Vagina (tissue), 2 donors: ENCODE measurements at places on chromosomes 6 and 20.

GRCh38 chr6:14144678-14145113, 27.1 kb downstream of the CD83 start:
- DNase-seq: no peak

DNA sequence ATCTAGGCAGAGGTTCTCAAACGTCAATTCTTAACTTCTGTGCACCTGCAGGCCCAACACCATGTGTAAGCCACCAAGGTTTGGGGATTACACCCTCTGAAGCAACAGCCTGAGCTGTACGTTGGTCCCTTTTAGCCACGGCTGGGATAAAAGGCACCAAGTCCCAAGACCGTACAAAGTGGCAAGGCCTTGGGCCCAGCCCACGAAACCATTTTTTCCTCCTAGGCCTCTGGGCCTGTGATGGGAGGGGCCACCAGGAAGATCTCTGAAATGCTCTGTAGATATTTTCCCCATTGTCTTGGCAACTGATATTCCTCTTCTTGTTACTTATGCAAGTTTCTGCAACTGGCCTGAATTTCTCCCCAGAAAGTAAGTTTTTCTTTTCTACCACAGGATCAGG, 4.5 kb upstream of the FAM184A start:
- DNase-seq: no peak

GRCh38 chr6:75188221-75188925, 17.5 kb downstream of the COL12A1 start:
- DNase-seq: no peak

DNA sequence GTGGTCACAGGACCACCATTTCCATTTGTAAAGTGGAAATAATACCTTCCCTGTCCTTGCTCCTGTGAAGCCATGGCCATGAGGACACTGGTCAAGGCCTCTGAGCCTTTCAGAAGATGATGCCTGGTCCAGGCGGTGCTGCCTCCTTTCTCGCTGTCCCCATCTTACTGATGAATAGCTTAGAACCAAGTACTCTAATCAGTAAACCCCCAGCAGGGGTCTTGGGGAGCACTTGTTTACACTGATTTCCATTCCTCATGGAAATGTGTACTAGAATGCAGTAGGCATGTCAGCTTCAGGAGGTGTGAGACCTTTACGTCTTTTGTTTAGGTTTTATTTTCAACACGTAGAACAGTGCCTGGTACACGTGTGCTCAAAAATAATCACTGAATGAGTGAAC, 75.1 kb downstream of the DZANK1 start:
- no peak for DNase-seq

DNA sequence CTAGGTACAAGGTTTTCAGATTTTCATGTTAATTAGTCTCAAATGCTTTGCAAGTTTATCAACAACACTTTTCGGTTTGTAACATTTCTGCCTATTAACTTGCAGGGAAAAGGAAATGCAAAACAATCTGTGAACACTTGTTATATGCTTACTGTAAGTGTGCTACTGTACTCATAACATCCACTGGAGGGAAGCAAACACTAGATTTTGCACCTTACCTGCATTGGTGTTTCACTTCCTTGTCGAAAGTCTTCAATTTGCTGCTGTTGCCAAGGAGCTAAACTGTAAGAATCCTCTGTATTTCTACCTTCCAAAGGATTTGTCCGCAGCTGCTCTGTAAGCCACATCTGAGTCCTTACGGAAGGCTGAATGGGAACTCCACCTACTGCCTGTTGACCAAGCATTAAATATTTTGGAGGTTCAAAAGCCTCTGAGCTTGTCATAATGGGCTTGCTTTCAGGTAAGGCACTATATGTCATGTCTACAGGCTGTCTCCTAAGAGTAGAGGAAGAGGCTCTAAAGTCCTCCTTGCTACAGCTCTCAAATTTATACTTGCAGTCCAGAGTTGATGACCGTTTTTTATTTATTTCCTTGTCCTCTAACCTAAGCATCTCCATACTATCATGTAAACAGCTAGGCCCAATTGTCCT, 17.3 kb downstream of the PLN start:
- DNase-seq: no peak

- DNase-seq: no peak
These were observed 67.8 kb downstream of the MMS22L start for GRCh38 chr6:97215157-97215769.

DNA sequence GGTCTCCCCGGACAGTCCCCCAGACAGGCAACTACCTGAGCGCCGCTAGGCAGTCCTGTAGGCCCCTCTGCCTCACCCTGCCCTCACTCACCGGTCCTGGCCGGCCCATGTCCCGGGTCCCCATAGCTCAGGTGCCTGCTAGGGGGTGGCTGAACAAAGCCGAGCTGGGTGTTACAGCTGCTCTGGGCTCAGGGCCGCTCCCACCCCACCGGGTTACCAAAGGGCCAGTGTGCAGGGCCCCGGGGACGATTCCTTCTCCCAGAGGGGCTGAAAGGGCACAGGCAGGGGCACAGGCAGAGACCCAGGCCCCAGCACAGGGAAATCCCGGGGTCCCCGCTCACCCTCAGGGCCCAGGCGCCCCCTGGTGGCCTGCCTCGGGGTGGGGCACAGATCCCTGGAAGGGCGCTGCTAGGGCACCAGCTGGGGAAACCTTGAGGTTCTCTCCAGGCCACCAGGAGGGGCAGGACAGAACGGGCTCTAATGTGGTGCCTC, 118.4 kb downstream of the GRM4 start:
- no peak for DNase-seq

GRCh38 chr6:29035951-29036350, 9.0 kb downstream of the OR2W1 start:
- DNase-seq: no peak

- no peak for DNase-seq
These were observed 11.4 kb downstream of the RIN2 start for GRCh38 chr20:19769507-19769906.

DNA sequence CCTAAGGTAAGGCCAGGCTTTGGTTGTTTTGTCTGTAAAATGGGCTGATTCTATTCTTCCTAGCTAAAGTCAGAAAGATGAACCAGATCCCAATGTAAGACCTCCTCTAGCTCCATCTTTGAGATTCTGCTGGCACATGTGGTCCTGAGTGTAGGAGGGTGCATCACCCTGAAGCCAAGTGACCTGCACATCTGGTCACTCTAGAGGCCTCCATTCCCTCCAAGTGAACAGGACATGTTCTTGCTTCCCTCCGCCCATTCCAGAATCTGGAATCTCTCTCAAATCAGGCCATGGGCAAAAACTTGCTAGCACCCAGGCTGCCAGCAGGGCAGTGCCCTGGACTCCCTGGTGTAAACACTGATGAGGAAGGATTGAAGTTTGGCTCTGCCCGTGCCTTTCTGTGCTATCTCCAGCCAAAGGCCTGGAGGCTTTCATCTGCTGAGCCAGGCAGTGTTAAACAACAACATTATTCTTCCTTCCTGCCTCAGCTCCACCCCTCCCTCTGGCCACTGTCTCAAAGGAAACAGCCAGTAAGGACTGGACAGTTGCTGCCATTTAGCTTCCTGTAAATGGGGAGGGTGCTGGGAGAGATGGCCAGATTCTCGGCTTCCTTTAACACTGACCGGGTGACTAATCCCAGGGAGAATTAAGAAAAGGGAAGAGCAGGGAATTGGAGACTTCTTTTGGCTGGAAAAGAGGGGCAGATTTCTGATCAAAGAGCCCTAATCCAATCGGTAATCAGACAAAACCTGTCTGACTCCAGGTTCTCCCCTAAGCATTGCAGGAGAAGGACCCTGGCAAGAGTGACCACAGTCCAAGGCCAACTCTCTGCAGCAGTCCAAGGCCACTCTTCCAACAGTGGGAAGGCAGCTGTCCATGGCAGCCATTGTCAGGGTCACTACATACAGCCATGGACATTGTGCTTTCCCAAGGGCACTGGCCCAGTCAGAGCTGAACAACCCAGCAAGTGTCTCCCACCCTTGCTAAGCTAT, 19.5 kb upstream of the ADGRF1 start:
- DNase-seq: no peak
